SJCRH30 (cell line): ENCODE measurements at places on chromosomes 16 and 17. TPM values are rescaled to one million over a fixed set of nuclear protein-coding genes. Genes with fewer than 3 reads are reported as not detected.

The TIGD7 gene
- 4.7 TPM in 2 replicates for total RNA-seq

The SLC2A4 gene
- 1.3 and 1.5 TPM in 2 replicates for total RNA-seq

The ANKRD13B gene
- 18.1 and 19.2 TPM in 2 replicates for total RNA-seq

The FA2H gene
- not detected in 2 replicates for total RNA-seq

The KRTAP4-1 gene
- not detected in 2 replicates for total RNA-seq

The CDR2L gene
- 10.9 and 11.3 TPM in 2 replicates for total RNA-seq

The SOST gene
- total RNA-seq: not detected in 2 replicates

The CD300E gene
- 0.22 TPM in 1 of 2 replicates, not detected in the other for total RNA-seq

- no peaks in the 10 kb centered on the region for H3K27me3 ChIP-seq
- H3K4me1 ChIP-seq: peaks cover 24% of the 10 kb centered on the region; the same call in 1 of the 2 replicates
- no peak overlapping the region for H3K4me3 ChIP-seq
Observed at GRCh38 chr17:81341516-81342268, 46.6 kb upstream of the SLC38A10 start.

GRCh38 chr16:66121466-66121865 lies 245.0 kb upstream of the CDH5 start:
- peak; percentile 74 for DNase-seq
- H3K4me1 ChIP-seq: peaks cover 37% of the 10 kb centered on the region
- H3K27me3 ChIP-seq: no peaks in the 10 kb centered on the region
- H3K4me3 ChIP-seq: no peak overlapping the region
- H3K36me3 ChIP-seq: no peaks in the 10 kb centered on the region

DNA sequence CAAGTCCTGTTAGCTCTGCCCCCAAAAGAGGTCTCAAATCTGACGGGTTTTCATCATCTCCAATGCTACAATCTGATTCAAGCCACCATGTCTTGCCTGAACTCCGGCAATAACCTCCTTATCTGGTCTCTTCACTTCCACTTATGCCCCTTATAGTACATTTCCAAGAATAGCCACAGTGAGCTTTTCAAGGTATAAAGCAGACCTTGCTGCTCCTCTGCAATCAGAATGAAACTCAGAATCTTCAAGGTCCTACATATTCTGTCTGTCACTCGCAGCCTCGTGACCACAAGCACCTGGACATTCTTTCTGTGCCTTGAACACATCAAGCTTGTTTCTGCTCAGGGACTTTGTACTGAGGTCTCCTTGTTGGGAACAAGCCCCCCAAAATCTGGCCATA lies 84.7 kb downstream of the YPEL2 start:
- H3K4me1 ChIP-seq: no peaks in the 10 kb centered on the region
- DNase-seq: no peak
- no peaks in the 10 kb centered on the region for H3K27me3 ChIP-seq
- H3K4me3 ChIP-seq: no peak overlapping the region

DNA sequence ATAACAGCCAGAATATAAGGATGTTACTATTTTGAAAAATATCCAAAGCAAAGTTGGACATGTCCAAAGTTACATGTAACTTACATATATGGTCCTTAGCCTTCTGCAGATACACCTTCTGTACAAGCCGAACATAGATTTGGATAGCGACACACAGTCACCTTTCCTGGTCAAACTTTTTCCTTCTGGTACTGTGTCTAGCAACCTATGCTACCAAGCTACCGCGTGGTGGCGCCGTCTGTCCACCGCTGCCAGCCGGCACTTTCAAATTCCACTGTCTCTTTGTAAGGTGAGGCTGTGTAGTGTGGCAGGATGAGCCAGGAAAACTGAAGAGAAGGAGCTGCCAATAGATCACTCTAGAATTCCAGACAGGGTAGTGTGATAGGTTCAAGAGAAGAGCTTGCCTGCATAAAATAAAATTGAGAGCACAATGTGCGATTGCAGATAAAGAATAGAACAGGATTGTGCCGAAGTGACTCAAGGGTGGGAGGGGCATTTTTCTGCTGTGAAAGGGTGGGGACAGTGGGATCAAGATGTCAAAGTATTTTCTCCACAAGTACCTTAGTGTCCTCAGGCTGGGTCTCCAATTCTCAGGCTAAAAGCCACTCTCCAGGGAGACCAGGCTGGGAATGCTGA lies 366.9 kb downstream of the SLC39A11 start:
- no peak overlapping the region for H3K4me3 ChIP-seq
- peaks cover 10% of the 10 kb centered on the region; the same call in 1 of the 2 replicates for H3K27me3 ChIP-seq
- H3K4me1 ChIP-seq: no peaks in the 10 kb centered on the region
- H3K27ac ChIP-seq: no peak overlapping the region
- DNase-seq: peak; percentile 54
- no peaks in the 10 kb centered on the region for H3K36me3 ChIP-seq

GRCh38 chr16:64679976-64680690 lies 441.7 kb downstream of the CDH11 start:
- no peaks in the 10 kb centered on the region for H3K4me1 ChIP-seq
- no peaks in the 10 kb centered on the region for H3K36me3 ChIP-seq
- DNase-seq: no peak

DNA sequence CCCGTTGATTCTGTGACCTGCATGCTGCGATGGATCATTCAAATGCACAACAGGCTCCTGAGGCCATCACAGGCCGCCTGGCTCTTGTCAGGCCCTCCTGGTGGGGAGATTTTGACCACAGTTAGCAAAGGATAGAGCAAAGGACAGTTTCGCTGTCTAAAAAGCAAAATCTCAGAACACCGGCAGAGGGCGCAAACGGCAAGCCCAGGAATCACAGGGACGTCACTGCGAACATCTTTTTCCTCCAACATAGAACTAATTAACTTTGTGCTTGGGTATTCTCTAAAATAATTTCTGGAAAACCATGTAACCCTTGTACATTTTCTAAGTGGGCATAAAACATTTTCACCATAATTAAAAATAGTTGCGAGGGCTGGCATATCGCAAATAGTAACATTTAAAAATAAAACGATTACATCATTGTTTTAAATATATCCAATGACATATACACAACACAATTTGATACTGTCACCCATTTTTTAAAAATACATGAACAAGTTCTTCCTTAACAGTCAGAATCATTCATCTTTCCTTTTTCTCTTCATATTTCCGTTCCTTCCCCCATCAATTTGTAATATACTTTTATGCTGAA lies 19.7 kb upstream of the SLC47A1 start:
- H3K4me1 ChIP-seq: no peaks in the 10 kb centered on the region
- no peak overlapping the region for H3K27ac ChIP-seq
- no peak overlapping the region for H3K4me3 ChIP-seq
- no peaks in the 10 kb centered on the region for H3K36me3 ChIP-seq

DNA sequence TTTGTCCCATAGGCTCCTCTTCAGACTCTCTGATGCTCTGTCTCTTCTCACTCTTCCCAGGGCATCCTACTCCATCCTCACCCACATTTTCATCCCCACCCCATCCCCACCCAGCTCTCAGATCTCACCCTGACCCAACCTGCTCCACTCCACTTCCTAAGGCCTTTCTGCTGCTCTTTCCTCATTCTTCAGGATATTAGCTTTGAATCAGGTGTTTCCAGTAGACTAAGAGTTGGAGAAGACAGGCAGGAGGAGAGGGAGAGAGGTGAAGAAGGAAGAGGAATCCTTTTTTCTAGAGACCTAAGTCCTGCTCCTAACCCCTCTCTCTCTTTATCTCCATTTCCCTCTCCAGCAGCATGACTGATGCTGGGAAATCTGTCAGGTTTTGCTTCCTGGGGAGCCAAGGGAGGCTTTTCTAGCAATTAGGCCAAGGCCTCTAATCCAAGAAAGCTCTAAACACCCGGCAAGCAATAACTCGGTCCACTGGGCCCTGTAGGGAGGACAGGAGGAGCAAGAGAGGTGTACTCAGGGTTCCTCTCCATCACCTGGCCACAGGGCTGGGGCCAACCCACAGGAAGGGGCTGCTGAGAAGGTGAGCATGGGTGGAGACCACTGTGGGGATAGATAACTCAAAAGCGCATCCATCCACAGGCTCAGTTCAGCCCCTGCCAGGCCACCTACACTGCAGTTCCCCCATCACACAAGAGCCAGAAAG lies 133.3 kb downstream of the TMEM132E start:
- no peak overlapping the region for H3K27ac ChIP-seq
- H3K36me3 ChIP-seq: no peaks in the 10 kb centered on the region
- H3K4me1 ChIP-seq: no peaks in the 10 kb centered on the region
- peaks cover 24% of the 10 kb centered on the region; the same call in 1 of the 2 replicates for H3K27me3 ChIP-seq

GRCh38 chr16:34078691-34079090 lies 619.3 kb downstream of the TP53TG3F start:
- H3K4me3 ChIP-seq: no peak overlapping the region

- peak overlapping the region; percentile 74 for H3K4me3 ChIP-seq
- no peaks in the 10 kb centered on the region for H3K36me3 ChIP-seq
- H3K27ac ChIP-seq: peak overlapping the region; percentile 82
- no peaks in the 10 kb centered on the region for H3K27me3 ChIP-seq
Observed at GRCh38 chr17:1713878-1714426, 3.8 kb upstream of the TLCD2 start.

- H3K36me3 ChIP-seq: no peaks in the 10 kb centered on the region
- H3K4me3 ChIP-seq: peak overlapping the region; percentile 35
- peak; percentile 37 for DNase-seq
- H3K27me3 ChIP-seq: no peaks in the 10 kb centered on the region
- peak overlapping the region; percentile 27 for H3K27ac ChIP-seq
- H3K4me1 ChIP-seq: peaks cover 32% of the 10 kb centered on the region
Observed at GRCh38 chr17:81992306-81993102, 15.1 kb downstream of the ASPSCR1 start.

DNA sequence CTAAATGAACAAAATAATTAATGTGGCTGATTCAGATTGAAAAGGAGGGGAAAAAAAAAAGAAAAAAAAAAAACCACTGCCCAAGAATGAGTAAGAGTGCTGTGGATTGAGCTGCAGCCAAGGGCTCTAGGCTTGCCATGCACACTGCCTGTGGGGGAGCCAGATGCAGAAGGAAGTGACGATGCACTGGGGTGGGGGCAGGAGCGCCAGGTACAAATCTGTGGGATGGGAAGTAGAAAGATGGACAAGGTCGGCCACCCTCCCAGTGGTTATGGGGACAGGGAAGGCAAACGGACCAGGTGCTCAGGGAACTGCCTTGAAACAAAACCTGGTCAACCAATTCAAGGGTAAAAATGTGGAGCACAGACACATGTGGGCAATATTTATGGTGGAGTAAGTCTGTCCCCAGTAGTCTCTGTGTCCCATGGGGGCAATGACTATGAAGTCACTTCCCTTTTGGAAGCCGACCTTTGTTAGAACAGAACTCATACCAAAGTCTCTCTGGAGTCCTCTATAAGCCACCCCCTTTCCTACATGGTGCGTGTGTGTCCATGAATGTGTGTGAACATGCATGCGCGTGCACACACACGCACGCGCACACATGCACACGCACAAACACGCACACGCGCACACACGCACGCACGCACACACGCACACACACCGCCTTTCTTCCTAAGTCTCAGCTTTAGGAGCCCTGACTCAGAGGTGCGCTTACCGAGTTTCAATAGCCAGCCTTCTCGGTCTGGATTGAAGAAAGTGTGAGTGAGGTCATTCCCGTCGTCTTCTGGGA lies 84.3 kb downstream of the CYTH1 start:
- H3K27me3 ChIP-seq: no peaks in the 10 kb centered on the region
- no peak overlapping the region for H3K27ac ChIP-seq
- H3K4me1 ChIP-seq: no peaks in the 10 kb centered on the region
- H3K4me3 ChIP-seq: no peak overlapping the region
- DNase-seq: no peak
